ENCODE measurements at places on chromosomes 16 and 17.

DNA sequence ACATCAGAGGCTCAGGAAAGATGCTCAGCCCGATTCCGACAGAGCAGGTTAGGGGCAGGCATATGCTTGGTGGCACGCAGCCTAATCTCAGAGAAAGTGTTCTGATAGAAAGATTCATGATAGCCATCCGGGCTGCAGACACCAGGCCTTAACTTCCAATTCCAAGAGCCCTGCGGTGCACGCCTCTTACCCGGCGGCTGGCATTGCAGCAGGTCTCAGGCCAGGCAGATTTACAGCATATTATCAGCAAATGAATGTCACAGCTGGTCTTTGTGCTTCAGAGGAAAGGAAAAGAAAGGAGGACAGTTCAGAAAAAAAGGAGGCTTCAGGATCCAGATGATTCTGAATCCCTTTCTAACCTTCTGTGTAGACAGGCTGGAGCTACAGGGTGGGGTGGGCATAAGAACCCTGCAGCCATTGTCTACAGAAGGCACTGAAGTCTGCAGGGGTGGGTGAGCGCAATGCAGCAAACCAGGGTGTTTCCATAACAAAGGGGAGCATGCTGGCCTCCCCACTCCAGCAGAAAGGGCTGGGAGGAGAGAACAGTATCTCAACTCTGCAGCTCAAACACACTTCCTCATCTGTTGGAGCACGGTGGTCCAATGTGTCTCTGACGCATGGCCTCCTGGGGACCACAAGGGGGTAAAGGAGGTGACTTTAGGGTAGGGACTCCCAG is 277.4 kb upstream of the XYLT1 start:
- DNase-seq, result no peak
- peaks cover 6% of the 10 kb centered on the region for H3K27me3 ChIP-seq
- no peak overlapping the region for H3K27ac ChIP-seq

DNA sequence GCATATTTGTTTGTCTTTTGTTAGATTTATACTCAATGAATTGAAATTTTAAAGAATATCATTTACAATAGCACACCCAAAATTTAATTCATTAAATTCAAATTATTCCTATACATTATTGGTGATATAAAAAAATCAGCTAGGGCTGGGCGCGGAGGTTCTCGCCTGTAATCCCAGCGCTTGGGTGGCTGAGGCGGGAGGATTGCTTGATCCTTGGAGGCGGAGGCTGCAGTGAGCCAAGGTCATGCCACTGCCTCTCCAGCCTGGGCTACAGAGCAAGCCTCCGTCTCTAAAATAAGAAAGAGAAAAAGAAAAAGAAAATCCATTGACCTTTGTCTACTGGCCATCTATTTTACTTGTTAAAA is 4.5 kb upstream of the PRDM7 start:
- H3K4me1 ChIP-seq, result peaks cover 27% of the 10 kb centered on the region
- no peaks in the 10 kb centered on the region for H3K36me3 ChIP-seq
- DNase-seq, result no peak
- H3K27ac ChIP-seq, result no peak overlapping the region

- no peak for DNase-seq
- no peaks in the 10 kb centered on the region for H3K27me3 ChIP-seq
- no peak overlapping the region for H3K27ac ChIP-seq
- H3K4me3 ChIP-seq, result no peak overlapping the region
- H3K36me3 ChIP-seq, result peaks cover 49% of the 10 kb centered on the region
These were observed 21.5 kb downstream of the SLC7A6OS start for GRCh38 chr16:68289202-68289601.

GRCh38 chr17:82776454-82776853 is 24.6 kb downstream of the TBCD start:
- DNase-seq, result no peak
- no peaks in the 10 kb centered on the region for H3K27me3 ChIP-seq
- peaks cover 9% of the 10 kb centered on the region for H3K4me1 ChIP-seq
- H3K4me3 ChIP-seq, result no peak overlapping the region
- no peak overlapping the region for H3K27ac ChIP-seq

DNA sequence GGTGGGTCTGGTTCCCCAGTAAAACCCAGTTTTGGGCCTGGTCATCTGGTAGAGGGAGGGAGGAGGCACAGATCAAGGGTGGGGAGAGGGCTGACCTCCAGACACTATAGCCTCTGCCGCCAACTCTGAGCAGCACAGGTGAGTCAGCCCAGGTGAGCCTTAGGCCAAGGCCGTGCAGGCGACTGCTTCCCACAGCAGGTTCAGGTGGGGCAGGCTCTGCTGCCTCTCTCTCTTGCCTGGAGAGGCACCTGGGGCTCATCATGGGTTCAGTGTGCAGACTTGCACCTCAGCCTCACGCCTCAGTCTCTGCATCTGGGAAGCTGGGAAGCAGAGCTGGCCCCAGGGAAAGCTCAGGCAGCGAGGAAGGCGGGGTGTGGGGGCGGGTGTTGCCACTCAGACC is 37.8 kb upstream of the IL34 start:
- H3K36me3 ChIP-seq, result no peaks in the 10 kb centered on the region
- H3K27me3 ChIP-seq, result no peaks in the 10 kb centered on the region
- no peak overlapping the region for H3K27ac ChIP-seq
- H3K4me1 ChIP-seq, result peaks cover 8% of the 10 kb centered on the region
- no peak overlapping the region for H3K4me3 ChIP-seq
- DNase-seq, result no peak

DNA sequence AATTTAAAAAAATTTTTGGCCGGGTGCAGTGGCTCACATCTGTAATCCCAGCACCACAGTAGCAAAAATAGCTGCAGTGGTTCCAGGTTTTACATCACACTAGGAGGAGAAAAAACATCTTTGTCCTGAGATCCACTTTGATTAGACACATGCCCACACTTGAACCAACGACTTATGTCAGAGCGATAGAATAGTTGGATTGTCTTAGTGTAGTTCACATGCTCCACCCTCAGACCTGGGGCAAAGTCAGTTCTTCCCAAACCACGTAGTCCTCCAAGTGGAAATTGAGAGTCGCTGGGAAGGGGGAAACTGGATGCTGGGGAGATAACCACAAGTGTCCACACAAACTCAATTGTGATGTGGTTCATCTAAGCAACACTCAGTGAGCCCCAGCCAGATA is 11.4 kb upstream of the ITGAM start:
- no peak for DNase-seq
- H3K36me3 ChIP-seq, result no peaks in the 10 kb centered on the region
- no peaks in the 10 kb centered on the region for H3K4me1 ChIP-seq
- no peak overlapping the region for H3K27ac ChIP-seq
- H3K4me3 ChIP-seq, result no peak overlapping the region

DNA sequence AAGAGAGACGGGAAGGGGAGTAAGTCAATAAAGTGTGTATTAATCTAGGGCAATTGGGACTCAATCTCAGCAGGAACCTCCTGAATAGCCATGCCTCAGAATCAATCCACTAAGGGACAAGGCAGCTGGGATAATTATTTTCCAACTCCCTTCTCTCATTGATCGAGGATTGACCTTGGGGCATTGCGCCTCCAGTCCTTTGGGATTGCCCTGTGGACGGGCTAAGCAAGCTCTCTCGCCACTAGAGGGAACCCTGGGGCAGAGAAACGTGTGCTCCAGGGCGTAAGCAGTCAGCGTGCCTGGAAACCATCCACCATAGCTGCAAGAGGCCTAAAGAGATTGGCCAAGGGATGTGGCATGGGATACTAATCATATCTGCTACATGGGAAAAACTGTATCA is 53.9 kb upstream of the ERCC4 start:
- H3K36me3 ChIP-seq, result no peaks in the 10 kb centered on the region
- H3K4me1 ChIP-seq, result no peaks in the 10 kb centered on the region
- no peak overlapping the region for H3K27ac ChIP-seq
- peak; percentile 57 for DNase-seq
- H3K27me3 ChIP-seq, result no peaks in the 10 kb centered on the region

DNA sequence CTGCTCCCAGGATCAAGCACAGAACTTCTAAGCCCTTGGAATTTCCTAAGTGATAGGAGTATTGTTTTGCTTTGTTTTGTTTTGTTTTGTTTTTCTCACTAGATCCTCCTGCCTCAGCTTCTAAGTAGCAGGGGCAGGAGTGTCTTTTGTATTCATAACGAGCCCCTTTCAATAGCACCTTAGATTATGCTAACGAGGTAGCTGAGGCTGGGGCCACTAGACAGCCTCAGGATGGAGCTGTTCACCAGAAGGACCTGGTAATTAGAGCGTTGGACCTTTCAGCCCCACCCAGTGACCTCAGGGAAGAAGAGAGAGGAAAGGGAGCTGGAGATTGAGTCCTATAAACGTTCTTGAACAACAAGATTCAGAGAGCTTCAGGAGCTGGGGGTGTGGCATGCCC is 43.6 kb downstream of the IKZF3 start:
- H3K4me1 ChIP-seq, result no peaks in the 10 kb centered on the region
- no peaks in the 10 kb centered on the region for H3K27me3 ChIP-seq
- H3K36me3 ChIP-seq, result no peaks in the 10 kb centered on the region
- no peak overlapping the region for H3K4me3 ChIP-seq
- DNase-seq, result no peak

- no peak for DNase-seq
- H3K36me3 ChIP-seq, result peaks cover 6% of the 10 kb centered on the region
- no peak overlapping the region for H3K27ac ChIP-seq
- no peaks in the 10 kb centered on the region for H3K27me3 ChIP-seq
These were observed 634 bp upstream of the NATD1 start for GRCh38 chr17:21253646-21254441.

DNA sequence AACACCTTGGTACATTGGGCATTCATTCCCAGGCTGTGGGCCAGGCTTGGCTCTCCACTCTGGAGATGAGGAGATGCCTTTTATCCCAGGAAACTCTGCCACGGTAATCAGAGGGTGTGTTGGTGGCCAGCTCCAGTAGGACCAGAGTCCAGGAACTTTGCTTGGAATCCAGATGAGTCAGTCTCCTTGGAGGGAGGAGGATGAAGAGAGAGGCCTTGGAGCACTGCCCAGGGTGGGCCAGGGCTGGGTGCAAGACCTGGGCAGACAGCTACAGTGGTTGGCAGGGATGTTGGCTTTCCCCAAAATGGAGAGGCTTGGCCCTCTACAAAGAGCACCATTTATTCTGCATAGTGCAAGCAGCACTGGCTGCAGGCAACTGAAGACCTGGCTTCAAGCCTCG is 209.0 kb downstream of the RGS9 start:
- H3K36me3 ChIP-seq, result no peaks in the 10 kb centered on the region
- no peak overlapping the region for H3K4me3 ChIP-seq
- peaks cover 12% of the 10 kb centered on the region for H3K4me1 ChIP-seq
- no peaks in the 10 kb centered on the region for H3K27me3 ChIP-seq
- no peak for DNase-seq

DNA sequence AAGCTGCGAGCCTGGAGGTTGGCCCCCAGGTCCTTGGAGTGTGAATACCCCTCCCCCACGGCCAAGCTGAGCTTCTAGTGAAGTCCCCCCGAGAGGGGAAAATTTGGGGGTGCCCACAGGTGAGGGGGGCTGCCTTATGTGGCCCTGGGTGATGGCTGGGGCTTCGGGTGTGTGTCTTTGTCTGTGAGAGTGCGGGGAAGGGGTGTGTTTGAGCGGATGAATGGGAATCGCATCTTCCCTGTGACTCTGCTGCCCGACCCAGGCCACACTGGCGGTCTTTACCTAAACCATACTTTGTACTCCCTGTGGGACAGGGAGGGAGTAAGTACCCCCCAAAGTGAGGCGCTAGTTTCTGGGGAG is 1.3 kb downstream of the SBK1 start:
- H3K4me1 ChIP-seq, result peaks cover 51% of the 10 kb centered on the region
- H3K27ac ChIP-seq, result peak overlapping the region; percentile 25
- no peaks in the 10 kb centered on the region for H3K27me3 ChIP-seq
- peaks cover 18% of the 10 kb centered on the region for H3K36me3 ChIP-seq
- DNase-seq, result no peak

All from spinal cord (tissue), 10 donors.